H1 (cell line): ENCODE measurements at places on chromosomes 7 and 10. TPM values are rescaled to one million over a fixed set of nuclear protein-coding genes. Genes with fewer than 3 reads are reported as not detected.

The ZNF239 gene
- 1.3 and 2.4 TPM in 2 replicates for polyA plus RNA-seq

The IDE gene
- 7.3 and 12.7 TPM in 2 replicates for polyA plus RNA-seq

The EEF1AKMT2 gene
- 7.5 and 9.8 TPM in 2 replicates for polyA plus RNA-seq

The CYP3A7 gene
- polyA plus RNA-seq, result not detected in 2 replicates

The SMKR1 gene
- 0.31 and 1.6 TPM in 2 replicates for polyA plus RNA-seq

The AKR1B15 gene
- 0.15 TPM in 1 of 2 replicates, not detected in the other for polyA plus RNA-seq

The FRA10AC1 gene
- polyA plus RNA-seq, result 2.7 and 4.4 TPM in 2 replicates

The CPED1 gene
- 0.08 and 0.22 TPM in 2 replicates for polyA plus RNA-seq

The DRGX gene
- not detected in 2 replicates for polyA plus RNA-seq

The C10orf143 gene
- polyA plus RNA-seq, result 1.5 and 1.6 TPM in 2 replicates

The CUEDC2 gene
- polyA plus RNA-seq, result 55.2 and 66.7 TPM in 2 replicates

The CDK5 gene
- 37.2 and 47.8 TPM in 2 replicates for polyA plus RNA-seq

The GIMAP1 gene
- not detected in 2 replicates for polyA plus RNA-seq

The OTUD1 gene
- 1.3 TPM in 2 replicates for polyA plus RNA-seq

The LRIT1 gene
- polyA plus RNA-seq, result 0.03 and 0.09 TPM in 2 replicates

The PVRIG gene
- 0.15 TPM in 1 of 2 replicates, not detected in the other for polyA plus RNA-seq

The LIMK1 gene
- 108 and 172 TPM in 2 replicates for polyA plus RNA-seq

The URGCP gene
- 9.0 and 10.7 TPM in 2 replicates for polyA plus RNA-seq

The CYP2E1 gene
- polyA plus RNA-seq, result 0.11 TPM in 2 replicates

The SPDYE6 gene
- polyA plus RNA-seq, result not detected in 2 replicates

The KCNMA1 gene
- 10.2 and 11.3 TPM in 2 replicates for polyA plus RNA-seq

The TAS2R60 gene
- polyA plus RNA-seq, result 0.13 and 0.15 TPM in 2 replicates

The PTPRN2 gene
- polyA plus RNA-seq, result 2.6 and 4.9 TPM in 2 replicates

The MBL2 gene
- not detected in 2 replicates for polyA plus RNA-seq

The ADAMTS14 gene
- 2.0 and 3.2 TPM in 2 replicates for polyA plus RNA-seq

The RNF32 gene
- 0.48 and 0.72 TPM in 2 replicates for polyA plus RNA-seq

The PLXDC2 gene
- 11.3 and 23.0 TPM in 2 replicates for polyA plus RNA-seq

The PRSS37 gene
- not detected in 2 replicates for polyA plus RNA-seq

The PON3 gene
- polyA plus RNA-seq, result not detected in 2 replicates

The IFIT1B gene
- not detected in 2 replicates for polyA plus RNA-seq

The LIPN gene
- not detected in 2 replicates for polyA plus RNA-seq
